ENCODE measurements at places on chromosomes 5 and 9.

GRCh38 chr5:78983601-78984438, 1.3 kb downstream of the ARSB start:
- no peak for DNase-seq

- no peak for DNase-seq
Observed at GRCh38 chr9:99509065-99509745, 287.1 kb downstream of the SEC61B start.

DNA sequence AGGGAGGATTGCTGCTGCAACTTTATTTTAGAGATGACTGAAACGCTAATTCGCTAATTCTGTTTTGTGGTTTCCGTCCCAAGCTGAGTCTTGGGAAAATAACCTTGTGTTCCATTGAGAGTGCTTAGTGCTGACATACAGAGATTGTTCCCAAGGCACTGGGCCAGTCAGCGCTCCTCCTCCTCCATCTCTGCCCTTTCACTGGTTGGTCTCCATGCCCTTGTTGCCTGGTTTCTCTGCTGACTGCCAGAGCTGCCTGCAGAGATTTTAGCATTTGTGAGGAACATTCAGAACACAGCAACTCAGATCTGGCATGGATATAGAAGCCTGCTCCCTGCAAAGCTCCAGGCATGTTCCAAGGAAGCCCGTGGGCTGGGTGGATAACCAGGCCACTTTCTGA, 126.0 kb upstream of the IRX2 start:
- DNase-seq, result no peak

DNA sequence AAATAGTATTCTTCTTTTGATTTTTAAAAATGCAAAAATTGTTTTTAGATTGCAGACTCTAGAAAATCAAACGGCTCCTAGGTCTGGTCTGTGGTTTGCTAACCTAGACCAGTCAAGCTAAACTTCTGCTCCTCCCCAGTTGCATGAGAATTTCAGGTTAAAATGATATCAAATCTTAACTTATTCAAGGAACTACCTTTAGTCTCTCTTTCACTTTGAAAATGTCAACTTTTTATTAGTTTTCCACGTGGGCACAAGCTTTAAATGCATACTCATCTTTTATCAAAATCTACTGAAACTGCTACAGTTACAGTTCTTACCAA, 8.8 kb downstream of the CAMK4 start:
- DNase-seq, result no peak

Data from stimulated activated CD8-positive, alpha-beta memory T cell treated with anti-CD3 and anti-CD28 coated beads, Interleukin-2, amount 100 ng/mL, for 1 hour (primary cell).